AG08395 (cell line): ENCODE measurements at places on chromosomes 2 and 18.

GRCh38 chr2:47187069-47187468 is 32.0 kb upstream of the STPG4 start:
- DNase-seq, result no peak

- DNase-seq, result no peak
These were observed 408.9 kb upstream of the LRATD1 start for GRCh38 chr2:14223576-14223975.

GRCh38 chr2:31227110-31227509 is 6.8 kb upstream of the EHD3 start:
- no peak for DNase-seq

DNA sequence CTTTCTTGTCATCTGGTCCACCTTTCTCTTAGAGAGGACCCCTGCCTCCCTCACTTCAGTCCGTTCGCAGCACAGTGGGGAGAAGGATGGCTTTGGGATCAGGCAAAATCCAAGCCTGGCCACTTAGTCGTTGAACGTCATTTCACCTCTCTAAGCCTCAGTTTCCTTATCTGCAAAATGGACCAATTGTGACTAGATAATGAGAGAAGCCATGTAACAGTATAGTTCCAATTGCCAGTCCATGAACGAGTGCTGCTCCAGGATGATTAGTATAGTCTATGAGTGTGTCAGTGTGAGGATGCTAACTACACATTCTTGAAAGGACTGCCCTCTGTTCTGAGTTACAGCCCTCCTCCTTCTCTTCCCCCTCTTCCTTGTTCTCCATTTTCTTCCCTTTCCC is 1.1 kb downstream of the INHA start:
- no peak for DNase-seq

DNA sequence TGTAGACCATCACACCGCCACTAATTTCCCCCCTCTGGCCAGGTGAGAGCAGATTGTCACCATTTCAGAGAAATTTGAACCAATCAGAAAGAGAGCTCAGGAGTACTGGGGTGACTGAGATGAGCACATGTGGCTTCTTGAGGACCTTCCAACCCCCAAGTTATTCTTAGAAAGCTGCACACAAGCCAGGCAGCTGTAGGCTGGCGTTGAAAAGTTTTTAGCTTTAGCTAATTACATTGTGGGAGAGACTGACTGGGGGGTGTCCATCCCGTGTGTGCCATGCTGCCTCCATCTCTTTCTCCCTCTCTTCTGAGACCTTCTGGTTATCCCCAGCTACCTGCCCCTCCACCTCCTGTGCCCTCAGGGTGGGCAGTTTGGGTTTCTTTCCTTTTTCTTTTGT is 154.0 kb downstream of the AGAP1 start:
- no peak for DNase-seq

GRCh38 chr18:70907673-70908072 is 618.8 kb downstream of the SOCS6 start:
- no peak for DNase-seq

DNA sequence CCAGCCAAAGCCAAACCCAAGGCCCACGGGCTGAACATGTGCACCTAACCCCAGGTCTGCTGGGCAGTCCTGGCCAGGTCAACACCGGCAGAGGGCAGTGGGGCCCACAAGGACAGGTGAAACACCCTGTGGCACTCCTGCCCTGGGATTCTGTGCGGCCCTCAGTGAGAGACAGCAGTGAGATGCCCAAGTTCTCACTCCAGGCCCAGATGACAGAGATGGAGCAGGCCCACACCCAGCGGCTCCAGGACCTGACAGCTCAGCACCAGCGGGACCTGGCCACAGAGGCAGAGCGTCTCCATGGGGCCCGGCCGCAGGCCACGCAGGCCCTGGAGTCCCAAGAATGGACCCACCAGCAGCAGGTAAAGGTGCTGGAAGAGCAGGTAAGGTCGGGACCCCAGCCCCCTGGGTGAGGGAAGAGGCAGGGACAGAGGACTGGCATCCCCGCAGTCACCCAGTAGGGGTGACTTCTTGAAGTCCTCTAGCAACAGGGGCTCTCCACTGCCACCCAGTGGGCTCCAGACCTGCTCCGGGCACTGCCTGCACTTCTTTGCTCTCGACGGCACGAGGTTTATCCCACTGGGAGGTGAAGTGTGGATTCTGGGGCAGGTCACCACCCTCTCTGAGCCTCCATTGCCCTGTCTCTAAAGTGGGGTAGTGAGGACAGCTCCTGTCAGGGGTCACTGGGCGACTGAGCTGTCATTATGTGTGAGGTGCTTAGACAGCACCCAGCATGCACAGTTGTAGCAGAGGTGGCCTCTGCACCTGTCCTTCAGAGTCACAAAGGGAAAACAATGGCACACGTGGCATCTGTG is 8.8 kb upstream of the SNED1 start:
- peak; percentile 38 for DNase-seq

GRCh38 chr18:29840089-29840488 is 1202.5 kb downstream of the DSC3 start:
- DNase-seq, result no peak

GRCh38 chr2:30373881-30374302 is 73.2 kb upstream of the LCLAT1 start:
- peak; percentile 91 for DNase-seq

DNA sequence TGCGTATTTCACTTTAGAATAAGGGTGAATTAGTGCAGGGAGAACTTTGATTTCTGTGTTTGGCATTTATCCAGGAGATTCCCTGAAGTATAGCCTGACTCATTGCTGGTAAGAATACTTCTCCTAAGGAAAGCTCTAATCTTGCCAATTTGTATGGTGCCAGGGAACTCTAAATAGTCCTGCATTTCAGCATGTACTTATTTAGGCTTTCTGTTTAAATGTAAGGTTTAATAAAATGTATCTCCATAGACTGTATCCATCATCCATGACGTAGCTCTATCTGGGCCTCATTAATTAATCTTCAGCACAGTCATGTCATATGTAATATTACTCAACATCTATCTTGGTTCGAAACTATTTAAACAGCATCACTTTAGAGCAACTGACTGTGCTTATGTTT is 127.7 kb downstream of the DOK6 start:
- DNase-seq, result peak; percentile 16

DNA sequence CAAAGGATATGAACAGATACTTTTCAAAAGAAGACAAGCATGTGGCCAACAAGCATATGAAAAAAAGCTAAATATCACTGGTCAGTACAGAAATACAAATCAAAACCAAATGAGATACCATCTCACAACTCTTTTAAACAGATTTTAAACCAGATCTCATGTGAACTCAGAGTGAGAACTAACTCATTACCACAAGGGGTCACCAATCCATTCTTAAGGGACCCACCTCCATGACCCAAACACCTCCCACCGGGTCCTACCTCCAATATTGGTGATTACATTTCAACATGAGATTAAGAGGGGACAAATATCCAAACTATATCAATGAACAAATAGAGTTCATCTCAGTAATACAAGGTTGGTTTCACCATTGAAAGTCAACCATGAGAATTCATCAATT is 319.8 kb upstream of the GULP1 start:
- no peak for DNase-seq

GRCh38 chr18:5982332-5982731 is 87.0 kb upstream of the TMEM200C start:
- DNase-seq, result no peak

- DNase-seq, result no peak
These were observed 26.8 kb downstream of the MRPL35 start for GRCh38 chr2:86226070-86226469.

GRCh38 chr18:36469461-36469860 is 171.9 kb downstream of the FHOD3 start:
- DNase-seq, result no peak

GRCh38 chr2:38716185-38716584 is 35.0 kb downstream of the SRSF7 start:
- peak; percentile 16 for DNase-seq

DNA sequence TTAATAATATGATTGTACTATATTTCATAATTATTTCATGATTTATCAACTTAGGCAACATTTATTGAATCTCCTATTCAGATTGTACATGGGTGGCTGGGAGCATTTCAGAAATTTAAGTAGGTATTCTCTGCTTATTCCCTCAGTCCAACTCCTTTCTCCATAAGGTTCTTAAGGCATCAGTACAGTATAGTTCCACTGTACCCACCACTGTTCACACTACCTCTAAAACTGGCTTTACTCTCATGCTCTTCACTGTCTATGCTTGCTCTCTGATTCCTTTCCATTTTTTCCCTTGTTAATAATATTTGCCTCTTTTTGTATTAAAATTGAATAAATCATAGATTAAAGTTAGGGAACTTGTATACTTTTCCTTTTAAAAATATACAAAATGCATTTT is 89.8 kb downstream of the EHBP1 start:
- no peak for DNase-seq

GRCh38 chr2:46229134-46230063 is 67.8 kb upstream of the EPAS1 start:
- DNase-seq, result no peak

- DNase-seq, result no peak
These were observed 96.8 kb upstream of the RPRM start for GRCh38 chr2:153575171-153575853.

GRCh38 chr2:51795248-51795888 is 763.4 kb upstream of the NRXN1 start:
- DNase-seq, result no peak

DNA sequence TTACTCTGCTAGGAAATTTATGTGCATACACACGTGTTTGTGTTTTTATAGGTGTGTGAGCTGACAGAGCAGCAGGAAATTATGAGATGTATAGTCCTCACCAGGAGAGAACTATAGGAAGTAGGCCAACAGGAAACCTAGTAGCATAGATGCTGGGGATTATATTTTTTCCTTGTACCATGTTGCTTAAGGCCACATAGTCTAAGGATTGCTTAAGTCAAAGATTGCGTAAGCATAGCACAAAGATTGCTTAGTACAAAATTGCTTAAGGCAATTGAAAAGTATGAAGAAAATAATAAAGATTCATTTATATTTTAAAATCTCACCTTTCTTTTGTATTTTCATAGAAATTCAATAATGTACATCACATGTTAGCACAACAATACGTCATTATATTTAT is 18.7 kb upstream of the CCDC102B start:
- DNase-seq, result peak; percentile 16

DNA sequence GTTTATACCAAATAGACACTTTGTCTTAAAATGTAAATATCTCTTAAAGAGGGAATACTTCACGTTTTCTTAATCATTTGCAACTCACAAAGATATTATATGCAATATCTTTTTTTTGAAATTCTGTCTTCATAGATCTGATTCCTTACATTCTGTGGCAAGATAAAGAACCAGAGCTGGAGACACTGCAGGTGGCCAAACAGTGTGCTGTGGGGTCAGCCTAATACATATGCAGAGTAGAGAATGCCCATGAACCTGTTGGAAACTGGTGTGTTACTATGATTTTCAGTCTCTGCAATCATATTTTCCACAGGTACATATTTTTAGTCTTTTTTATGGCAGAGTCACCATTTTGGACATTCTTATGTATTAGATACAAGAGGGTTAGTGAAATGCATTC is 229.6 kb upstream of the CHST9 start:
- DNase-seq, result no peak

GRCh38 chr2:225290757-225291400 is 108.6 kb upstream of the NYAP2 start:
- no peak for DNase-seq

- DNase-seq, result no peak
These were observed 92.1 kb upstream of the FHL2 start for GRCh38 chr2:105490956-105491355.

DNA sequence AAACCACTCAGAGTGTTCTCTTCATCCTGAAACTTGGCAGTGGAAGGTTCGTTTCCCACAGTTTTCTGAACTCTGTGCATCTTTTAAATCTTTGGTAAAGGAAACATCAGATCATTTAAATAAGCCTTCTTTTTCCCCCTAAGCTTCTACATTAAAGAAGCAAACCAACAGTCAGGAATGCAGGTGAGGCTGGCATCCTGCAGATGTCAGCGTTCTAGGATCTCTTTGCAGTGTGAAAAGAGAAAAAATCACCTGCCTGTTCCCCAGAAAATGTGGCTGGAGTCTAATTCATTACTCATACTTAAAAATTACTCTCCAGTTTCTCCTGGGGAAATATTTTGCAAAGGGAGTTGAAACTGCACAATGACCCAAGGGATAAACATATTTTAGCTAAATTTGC is 64.5 kb upstream of the ZCCHC2 start:
- DNase-seq, result no peak

- DNase-seq, result no peak
These were observed 484 bp upstream of the DARS1 start for GRCh38 chr2:135985826-135986393.

GRCh38 chr2:77228391-77228790 is 293.8 kb downstream of the LRRTM4 start:
- DNase-seq, result no peak

GRCh38 chr2:28717339-28717758 is 34.3 kb upstream of the PPP1CB start:
- peak; percentile 78 for DNase-seq

- no peak for DNase-seq
These were observed 287.3 kb downstream of the CMPK2 start for GRCh38 chr2:6578416-6578815.

GRCh38 chr2:219484343-219485200 is 14.1 kb upstream of the GMPPA start:
- no peak for DNase-seq

- DNase-seq, result no peak
These were observed 613.0 kb upstream of the FSHR start for GRCh38 chr2:49767316-49767715.

GRCh38 chr2:9137379-9138150 is 69.0 kb upstream of the ASAP2 start:
- DNase-seq, result no peak

GRCh38 chr18:50044402-50044801 is 150.5 kb downstream of the MYO5B start:
- DNase-seq, result no peak

DNA sequence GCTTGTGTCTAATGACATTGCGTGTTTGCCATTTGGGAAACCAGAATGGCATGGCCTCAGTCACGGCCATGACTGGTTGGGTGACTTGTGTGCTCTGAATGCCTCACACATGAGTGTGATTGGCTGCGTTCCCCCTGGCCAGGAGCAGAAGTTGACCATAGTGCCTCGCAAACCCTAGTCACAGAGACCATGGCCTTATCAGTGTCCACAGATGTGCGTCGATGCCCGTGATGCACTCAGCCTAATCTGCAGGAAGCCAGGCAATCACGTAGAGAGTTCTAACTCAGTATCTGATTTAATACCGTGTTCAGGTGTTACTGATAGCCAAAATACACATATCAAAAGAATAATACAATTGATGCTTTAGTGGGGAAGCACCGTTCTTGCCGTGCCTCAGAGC is 64.0 kb downstream of the BOLA3 start:
- no peak for DNase-seq

GRCh38 chr2:39243469-39244123 is at the start of gene CDKL4:
TSS of gene CDKL4 (minus strand) at chr2:39243970.
- no peak for DNase-seq
